KBM-7 (cell line): ENCODE measurements at places on chromosomes 2 and 18.

DNA sequence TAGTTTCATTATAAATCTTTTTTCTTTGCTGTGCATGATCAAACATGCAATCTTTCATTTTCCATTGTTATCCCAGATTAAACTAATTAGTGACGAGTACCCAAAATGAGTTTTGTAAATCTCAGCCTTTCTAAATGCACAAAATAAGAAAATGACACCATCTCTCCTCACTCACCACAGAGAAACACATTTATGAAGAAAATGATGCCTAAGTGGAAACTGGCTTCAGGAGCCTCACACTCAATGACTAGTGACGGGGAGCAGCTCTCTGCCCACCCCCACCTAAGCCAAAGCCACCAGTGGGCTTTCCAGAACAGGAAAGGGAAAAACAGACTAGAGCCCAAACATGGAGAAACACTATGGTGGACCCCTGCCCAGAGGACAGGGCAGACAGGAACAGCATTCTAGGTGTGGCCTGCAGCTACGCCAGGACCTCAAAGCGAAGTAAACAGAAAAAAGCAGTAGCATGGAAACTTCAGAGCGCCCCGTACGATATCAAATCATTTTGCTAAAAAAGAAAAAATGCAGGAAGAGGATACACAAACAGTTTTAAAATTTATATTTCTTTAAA lies 113.5 kb downstream of the RBMS1 start:
- no peak for DNase-seq

DNA sequence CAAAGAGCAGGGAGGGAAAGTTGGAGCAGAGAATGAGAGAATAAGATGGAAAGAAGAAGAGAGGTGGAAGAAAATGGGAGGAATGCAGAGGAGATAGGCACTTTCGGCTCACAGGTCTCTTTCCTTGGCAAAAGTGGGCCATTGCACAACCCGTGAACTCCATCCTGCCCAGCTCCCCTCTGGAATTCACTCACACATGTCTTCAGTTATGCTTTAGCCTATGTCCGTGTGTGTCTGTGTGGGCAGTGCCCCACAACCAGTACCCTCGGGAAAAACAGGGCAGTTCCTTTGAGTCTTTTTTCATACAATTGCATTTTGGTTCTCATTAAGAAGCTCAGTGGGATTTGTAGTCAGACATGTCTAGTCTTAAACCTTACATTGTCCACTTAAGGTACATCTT lies 34.5 kb downstream of the DTNA start:
- no peak for DNase-seq

GRCh38 chr18:42514512-42514911 lies 559.5 kb downstream of the PIK3C3 start:
- DNase-seq = no peak

- no peak for DNase-seq
Observed at GRCh38 chr2:74086021-74086420, 61.7 kb downstream of the BOLA3 start.

DNA sequence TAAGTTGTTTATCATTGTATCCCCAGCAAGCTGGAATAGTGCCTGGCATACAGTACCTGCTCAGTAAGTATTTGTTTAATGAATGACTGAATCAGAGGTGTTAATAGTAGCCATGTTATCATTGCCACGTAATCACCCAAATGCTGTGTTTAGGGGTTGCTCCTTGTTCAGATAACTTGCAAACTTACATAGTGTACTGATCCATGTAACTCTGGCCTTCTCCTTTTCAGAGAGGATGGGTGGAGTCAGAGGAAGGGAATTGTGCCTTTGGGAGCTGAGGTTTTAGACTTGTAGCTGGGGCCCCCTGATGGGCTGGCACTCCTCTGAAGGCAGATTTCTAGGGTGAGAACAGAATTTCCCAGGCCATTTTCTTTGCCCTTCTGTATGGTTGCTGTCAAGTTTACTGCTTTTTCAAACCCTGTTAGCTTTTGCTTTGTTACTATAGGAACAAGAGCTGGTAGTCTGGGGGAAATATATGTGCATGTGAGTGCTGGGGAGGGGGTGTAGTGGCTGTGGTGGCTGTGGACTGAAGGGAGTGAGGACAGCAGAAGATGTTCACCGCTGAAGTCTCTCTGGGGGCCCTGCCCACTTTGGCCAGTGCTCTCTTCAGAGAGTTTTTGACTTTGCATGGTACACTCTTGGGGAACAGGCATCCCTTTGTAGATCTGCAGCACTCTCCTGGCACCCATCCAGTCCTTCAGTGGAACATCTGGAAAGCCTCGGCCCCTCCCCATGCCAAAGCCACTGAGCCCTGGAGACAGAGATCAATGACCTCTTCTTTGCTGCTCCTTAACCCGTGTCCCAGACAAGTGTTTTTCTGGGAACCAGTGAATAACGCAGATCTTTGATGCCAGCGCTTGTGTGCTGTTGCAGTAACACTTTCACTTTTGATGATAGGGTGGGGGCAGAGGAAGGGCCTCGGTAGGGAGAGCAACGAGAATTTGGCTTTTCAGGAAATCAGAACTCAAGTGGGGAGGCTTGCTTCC lies 209.0 kb downstream of the PRKCE start:
- DNase-seq = peak; percentile 65

GRCh38 chr2:155653176-155653575 lies 679.3 kb downstream of the NR4A2 start:
- DNase-seq = no peak

DNA sequence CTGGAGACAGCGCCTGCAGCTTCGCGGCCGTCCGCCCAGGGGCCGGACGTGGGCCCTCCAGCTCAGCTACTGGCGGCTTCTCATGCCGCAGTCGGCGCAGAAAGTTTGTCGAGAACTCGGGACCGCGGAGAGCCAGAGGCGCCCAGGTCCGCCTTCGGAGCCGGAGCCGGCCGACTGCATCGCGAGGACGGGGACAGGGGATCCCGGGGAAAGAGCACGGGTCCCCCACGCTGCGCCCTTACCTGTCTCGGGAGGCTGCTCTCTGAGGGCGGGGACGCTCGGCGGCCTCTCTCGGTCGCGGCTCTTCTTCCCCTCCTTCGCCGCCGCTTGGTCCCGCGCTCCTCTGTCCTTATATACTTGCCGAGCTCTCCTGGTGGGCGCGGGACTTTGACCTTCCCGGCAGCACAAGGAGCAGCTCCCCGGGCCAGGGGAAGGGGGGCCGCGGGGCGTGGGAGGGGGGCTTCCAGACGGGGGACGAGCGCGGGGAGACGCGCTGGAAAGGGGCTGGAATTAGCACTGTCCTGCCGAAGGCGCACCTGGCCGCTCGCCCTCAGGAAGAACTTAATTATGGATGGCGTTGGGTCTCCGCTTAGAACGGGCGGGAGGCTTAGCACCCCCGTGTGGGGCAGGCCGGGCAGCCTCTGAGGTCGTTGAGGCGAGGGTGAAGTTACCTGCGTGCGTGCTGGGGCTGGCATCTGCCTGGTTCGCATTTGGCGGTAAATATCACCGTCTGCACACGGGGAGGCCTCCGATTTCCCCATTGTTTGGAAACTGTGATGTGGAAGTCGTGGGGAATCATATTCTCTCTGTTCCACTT lies at the start of gene POMC:
Gene POMC, minus strand, starts transcription at position 325 of the 817 bp plus-strand sequence. CDS start 3,808 bp downstream, outside the sequence.
- peak; percentile 12 for DNase-seq

GRCh38 chr18:31244771-31245394 lies 73.1 kb upstream of the DSG1 start:
- DNase-seq = no peak

GRCh38 chr2:188512456-188512855 lies 220.8 kb downstream of the GULP1 start:
- DNase-seq = peak; percentile 27

- no peak for DNase-seq
Observed at GRCh38 chr2:138621139-138621538, 119.6 kb downstream of the SPOPL start.

- DNase-seq = no peak
Observed at GRCh38 chr2:101766871-101767739, 69.6 kb downstream of the MAP4K4 start.

DNA sequence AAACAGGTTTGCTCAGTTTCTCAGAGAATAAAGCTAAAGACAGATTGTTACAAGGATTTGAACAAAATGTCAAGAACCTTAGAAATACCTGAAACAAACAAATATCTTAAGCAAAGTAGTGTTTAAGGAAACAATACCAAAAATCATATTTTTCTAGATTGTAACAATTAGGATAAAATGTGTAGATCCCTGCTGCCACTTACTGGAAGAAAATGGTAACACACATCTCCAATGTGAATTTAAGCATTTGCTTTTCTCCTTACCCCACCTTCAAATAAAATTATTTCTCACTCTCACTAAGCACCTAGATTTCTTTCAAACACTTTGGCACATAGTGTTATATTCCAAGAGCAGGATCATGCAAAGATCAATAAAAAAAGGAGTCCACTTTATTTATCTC lies 34.9 kb downstream of the SUCLG1 start:
- peak; percentile 21 for DNase-seq

DNA sequence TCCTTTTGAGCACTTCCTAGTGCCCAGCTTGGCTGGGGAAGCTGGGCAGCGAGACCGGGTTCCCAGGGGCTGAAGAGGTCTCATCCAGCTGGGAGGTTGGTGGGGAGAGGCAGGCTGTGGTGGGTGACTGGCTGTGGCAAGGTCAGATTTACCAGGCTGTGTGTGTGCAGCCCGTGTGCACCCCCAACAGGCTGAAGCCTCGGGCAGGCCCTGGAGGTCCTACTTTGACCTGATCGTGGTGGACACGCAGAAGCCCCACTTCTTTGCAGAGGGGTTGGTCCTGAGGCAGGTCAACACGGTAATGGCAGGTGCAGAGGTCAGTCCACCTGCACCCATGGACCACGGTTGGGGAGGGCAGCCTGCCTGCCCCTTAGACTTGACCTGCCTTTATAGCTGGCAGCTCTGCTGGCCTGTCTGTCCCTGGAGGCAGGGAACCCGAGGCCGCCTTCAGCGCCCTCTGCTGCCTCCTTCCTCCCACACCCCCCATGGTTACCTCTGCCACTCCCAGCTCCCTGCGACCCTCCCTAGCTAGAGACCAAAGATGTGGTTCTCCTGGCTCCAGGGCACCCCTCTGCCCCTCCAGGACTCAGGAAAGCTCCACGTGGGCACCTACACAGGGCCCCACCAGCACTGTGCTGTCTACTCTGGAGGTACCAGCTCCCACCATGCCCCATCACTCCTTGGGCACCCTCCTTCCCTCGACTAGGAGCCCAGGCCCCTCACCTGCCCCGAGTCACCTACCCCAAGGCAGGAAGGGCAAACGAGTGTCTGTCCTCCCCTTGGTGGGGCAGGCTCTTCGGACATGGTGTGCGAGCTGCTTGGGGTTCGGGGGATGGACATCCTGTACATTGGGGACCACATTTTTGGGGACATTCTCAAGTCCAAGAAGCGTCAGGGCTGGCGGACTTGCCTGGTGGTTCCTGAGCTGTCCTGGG lies 4.0 kb downstream of the NT5DC4 start:
- peak; percentile 83 for DNase-seq

DNA sequence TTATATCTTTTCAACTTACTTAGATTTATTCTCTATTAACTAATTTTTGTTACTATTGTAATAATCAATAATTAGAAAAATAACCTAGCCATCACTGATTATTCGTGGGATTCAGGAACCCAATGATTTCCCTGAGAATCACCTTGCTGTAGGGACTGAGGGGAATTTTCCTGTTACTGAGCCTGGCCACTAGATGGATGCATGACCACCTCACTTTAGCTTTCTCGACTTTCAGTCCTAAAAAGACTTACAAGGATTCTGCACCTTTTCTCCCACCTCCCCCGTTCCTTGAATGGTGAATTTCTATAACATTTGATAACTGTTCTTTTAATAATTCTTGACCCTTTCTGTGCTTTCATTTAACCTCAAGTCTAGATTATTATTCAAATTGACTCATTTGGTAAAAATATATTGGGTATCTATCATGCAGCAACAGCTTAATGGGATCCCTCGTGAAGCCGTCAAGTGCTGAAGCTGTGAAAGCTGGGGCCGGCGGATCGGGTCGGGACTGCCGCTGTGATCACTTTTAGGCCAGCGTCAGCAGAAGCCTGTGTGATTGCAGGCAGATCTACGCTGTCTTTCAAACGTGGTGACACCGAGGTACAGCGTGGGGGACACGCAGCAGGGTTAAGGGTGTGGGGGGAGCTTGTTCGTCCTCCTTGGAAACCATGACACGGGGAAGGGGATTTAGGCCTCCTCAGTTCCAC lies 38.8 kb upstream of the TMEM18 start:
- DNase-seq = no peak

GRCh38 chr2:100242891-100243619 lies 79.2 kb downstream of the LONRF2 start:
- peak; percentile 41 for DNase-seq

DNA sequence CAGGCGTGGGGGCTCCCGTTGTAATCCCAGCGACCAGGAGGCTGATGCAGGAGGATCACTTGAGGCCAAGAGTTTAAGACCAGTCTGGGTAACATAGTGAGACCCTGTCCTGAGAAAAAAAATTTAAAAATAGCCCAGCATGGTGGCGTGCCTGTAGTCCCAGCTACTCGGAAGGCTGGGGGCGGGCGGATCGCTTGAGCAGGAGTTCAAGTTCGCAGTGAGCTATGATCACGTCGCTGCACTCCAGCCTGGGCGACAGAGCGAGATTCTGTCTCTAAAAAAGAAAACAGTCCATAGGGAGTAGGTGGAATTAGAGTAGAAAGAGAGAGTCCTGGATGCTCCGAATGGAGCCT lies 325 bp upstream of the TTLL4 start:
- DNase-seq = no peak

GRCh38 chr2:46812361-46813019 lies 103.1 kb downstream of the MCFD2 start:
- no peak for DNase-seq

- no peak for DNase-seq
Observed at GRCh38 chr2:136236019-136236418, 118.1 kb upstream of the CXCR4 start.

GRCh38 chr18:30908381-30908780 lies 134.2 kb downstream of the DSC3 start:
- no peak for DNase-seq

DNA sequence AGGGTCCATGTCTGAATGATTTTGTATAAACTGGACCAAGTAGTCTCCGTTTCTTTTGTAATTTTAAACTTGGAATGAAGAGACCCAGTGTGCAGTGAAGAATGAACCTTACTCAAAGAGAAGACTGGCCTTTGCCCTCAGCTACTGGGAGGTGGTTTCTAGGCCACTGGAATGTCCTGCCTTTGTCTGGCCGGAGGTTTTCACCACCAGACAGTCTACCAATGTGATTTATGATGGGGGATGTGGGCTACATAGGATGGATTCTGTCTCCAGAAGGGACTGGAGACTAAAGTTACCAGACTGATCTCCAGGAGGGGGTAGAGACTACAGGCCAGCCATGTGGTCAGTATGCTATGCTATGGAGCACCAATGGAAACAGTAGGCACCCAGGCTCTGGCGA lies 42.8 kb upstream of the RAB31 start:
- DNase-seq = no peak

DNA sequence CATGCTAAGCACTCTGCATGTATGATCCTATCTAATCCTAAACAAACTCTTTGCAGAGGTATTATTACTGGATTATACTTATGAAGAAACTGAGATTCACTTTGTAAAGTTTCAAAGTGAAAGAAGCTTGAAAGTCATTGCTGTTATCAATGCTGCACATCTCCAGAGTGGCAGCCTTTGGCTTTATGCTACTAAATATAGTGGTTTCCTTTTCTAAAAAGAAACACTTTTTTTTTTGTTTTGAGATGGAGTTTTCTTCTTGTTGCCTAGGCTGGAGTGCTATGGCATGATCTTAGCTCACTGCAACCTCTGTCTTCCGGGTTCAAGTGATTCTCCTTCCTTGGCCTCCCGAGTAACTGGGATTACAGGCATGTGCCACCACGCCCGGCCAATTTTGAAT lies 114.9 kb upstream of the RAB27B start:
- no peak for DNase-seq

- DNase-seq = no peak
Observed at GRCh38 chr2:96669539-96670215, 27.1 kb downstream of the FER1L5 start.

GRCh38 chr2:11492720-11493119 lies 26.8 kb upstream of the E2F6 start:
- DNase-seq = no peak
